HFFc6 (cell line): ENCODE measurements at places on chromosomes 6 and 20. TPM values are rescaled to one million over a fixed set of nuclear protein-coding genes. Genes with fewer than 3 reads are reported as not detected.

Gene WFDC2
- not detected in 3 replicates for total RNA-seq

DNA sequence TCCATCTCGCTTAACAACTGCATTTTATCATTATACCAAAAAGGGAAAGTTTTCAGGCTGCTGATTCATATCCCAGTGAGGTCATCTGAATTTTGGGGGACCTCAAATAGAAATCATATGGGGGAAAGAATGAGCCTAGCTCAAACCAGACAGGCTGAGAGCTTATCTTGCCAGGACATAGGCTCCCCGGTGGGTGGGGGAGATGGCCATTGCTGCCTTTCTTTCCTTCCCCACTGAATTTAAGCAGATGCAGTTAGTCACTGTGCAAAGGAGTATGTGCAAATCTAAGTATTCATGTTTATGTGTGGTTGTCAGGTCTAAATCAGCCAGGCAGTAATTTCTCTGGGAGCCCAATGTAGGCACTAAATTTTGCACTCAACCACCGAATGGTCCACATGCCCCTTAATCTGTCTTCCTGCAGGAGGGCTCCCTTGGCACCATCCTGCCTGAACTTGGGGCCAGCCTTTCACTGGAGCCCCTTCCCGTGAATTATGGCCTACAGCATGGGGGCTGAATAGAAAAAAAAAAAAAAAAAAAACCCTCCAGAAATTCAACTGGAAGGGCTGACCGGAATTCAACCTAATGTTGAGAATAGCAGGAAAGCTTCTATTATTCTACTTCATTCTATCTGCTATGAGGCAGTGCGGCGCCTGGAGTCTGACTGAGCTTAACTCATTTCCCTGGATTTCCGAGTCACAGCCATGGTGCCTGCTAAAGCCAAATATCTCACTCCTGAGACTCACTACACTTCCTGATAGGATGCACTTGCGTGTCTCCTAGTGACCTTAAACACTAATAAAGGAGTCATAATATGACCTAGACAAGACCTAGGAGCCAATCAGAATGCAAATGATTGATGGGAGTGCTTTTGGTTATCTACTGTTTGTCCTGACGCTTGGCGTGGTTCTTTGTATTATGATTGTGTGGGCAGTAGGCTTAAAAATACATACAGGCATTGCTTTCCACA, 161.5 kb upstream of the HEY2 start:
- no peak for DNase-seq

DNA sequence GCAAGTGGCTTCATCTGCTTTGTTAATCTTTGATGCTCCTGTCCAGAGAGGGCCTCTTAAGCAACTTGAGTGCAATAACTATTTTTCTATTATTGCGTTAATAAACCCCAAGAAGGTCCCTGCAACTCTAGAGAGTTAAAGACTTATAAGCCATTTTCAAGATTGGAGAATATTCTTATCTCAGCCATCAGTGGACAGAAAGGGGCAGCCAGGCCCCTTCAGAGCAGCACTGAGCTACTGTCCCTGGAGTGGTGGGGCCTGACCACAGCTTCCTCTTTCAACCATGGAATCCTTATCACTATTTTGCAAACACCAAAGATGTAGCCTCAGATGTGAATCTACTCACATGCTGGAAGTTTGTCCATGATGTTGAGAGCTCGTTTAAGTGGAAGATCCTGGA, 2.8 kb upstream of the MAS1L start:
- DNase-seq, result no peak

- DNase-seq, result no peak
These were observed 509.0 kb upstream of the POU3F2 start for GRCh38 chr6:98325366-98325765.

DNA sequence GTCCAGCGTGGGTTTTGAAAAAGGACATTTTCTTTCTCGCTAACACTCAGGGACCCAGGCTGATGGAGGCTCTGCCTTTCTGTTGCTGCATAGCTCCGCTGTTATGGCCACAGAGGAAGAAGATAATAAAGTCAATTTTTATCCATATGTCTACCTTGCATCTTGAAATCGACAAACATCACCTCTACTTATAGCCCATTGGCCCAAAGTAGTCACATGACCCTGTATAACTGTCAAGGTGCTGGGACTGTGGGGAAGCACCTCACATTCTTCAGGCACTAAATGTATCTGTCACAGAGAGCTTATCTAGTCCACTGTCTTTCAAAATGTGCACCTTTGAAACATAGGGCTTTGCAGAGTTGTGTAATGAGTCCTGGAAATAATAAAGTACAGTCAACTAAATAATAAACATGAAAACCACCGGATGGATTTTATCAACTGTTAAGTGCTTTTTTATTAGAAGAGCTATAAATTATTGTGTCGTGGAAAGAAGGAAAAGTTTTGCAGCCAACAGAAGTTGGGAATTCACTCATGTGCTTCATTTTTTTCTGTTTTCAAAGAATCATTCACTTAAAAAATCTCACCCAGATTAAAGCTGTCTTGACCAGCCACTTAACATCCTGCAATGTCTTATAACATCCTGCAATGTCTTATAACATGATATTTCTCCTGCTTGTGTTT, 47.7 kb upstream of the RCAN2 start:
- no peak for DNase-seq
